ENCODE measurements at places on chromosomes 12 and 14. TPM values are rescaled to one million over a fixed set of nuclear protein-coding genes. Genes with fewer than 3 reads are reported as not detected.

Gene FAM234B
- total RNA-seq: 5.0 TPM

Gene UBR7
- total RNA-seq: 16.1 TPM

Gene BHLHE41
- total RNA-seq: 9.0 TPM

Gene TTLL5
- 24.7 TPM for total RNA-seq

Gene FITM1
- total RNA-seq: not detected

Gene PTPRQ
- under 0.01 TPM for total RNA-seq

Gene KRT3
- total RNA-seq: not detected

Gene LHX5
- total RNA-seq: 0.50 TPM

GRCh38 chr12:9144730-9145106 lies 29.0 kb upstream of the A2M start:
- DNase-seq: no peak

DNA sequence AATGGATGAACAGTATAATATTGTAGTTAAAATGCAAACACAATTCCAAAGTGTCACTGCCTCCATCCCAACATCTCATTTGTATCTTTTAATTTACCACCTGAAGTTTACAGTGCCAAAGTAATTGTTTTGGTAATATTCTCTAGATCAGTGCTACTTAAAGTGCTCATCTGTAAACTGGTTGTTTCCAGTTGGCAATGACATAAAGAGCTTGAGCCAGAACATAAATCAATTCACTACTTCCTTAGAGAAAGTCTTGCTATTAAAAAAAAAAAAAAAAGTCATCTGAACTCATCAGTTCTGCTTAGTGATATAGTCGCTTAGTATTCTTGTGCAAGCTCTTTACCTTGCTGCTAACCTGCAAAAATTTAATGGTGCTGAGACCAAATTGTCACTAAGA lies 16.4 kb downstream of the PLCZ1 start:
- DNase-seq: no peak

- DNase-seq: no peak
Measured at GRCh38 chr12:22899184-22899583, 274.2 kb downstream of the ETNK1 start.

GRCh38 chr12:117523971-117524370 lies 162.5 kb upstream of the NOS1 start:
- no peak for DNase-seq

GRCh38 chr12:49566361-49566760 lies 1.6 kb downstream of the MCRS1 start:
- DNase-seq: no peak

DNA sequence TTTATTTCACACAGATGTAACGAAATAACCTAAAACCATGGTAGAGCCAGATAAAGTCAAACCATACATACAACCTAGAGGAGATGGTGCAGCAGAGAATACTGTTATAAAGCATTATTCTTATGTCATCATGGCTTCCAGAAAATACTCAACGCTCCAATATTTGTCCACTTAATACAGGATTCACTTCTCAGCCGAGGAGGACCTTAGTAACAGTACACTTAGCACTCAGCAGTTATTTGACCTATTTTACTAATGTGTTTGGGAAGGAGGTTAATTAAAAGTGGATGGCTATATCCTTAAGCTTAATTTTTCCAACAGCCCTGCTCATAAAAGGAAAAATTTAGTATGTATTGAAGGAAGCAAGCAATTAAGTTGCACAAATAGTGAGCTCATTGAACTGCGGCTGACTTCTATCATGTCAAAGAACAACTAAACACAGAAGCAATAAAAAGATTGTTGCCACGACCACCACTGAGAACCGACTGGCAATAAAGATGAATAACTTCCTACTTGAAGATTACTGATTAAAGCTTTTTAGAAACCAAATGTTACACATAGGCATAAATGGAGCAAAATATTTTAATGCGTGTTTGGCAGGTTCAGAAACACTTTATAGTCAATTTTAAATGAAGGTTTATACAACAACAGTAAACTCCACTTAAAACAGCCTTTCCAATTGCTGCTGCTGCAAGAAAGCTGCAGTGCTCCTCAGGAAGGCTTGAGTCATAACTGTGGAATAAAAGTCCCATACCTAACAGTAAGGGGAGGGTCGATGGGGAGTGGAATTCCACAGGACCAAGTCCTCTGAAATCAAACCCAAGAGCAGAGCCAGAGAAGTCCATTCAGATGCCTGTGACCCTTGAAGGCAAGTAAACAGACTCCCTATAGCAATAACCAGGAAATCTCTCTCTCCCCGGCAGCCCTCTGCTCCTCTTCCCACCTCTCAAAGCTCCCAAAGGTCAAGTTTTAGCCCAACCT lies 218.9 kb upstream of the CDKN3 start:
- DNase-seq: no peak

DNA sequence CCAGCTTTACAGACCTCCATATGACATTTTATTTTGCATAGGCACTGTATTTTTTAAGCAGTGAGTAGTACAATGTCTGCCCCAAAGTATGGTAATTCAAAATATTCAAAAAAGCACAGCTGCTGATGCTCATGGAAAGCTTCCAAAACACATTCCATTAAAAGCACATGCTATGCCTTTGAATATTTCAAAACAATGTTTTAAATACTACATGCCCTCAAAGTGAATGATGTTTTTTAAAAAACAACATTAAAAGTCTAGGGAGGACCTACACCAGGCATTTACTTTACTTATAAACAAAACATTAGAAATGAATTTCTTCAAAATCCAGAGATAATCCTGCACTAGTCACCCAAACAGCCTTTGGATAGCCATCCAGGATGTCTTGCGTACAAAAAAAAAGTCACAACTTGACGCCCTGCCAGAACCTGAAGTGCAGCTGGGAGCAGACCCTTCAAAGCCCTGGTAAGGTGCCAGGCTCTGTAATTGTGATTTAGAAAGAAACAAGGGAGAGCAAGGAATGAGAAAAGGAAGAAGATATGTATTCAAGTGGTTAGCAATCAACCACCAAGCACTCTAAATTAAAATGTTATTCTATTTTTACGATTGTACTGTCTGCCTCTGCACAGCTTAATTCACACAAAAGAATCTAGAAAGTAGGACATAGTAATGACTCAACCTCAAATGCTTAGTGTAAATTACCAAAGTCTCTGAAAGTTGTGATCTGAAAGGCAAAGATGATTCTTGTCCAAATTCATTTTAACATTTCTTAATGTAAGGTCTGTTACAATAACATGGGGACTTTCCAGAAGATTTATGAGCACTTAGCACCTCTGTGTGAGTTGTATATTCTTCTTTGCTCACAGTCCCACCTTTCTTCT lies 31.9 kb downstream of the CEP83 start:
- no peak for DNase-seq

DNA sequence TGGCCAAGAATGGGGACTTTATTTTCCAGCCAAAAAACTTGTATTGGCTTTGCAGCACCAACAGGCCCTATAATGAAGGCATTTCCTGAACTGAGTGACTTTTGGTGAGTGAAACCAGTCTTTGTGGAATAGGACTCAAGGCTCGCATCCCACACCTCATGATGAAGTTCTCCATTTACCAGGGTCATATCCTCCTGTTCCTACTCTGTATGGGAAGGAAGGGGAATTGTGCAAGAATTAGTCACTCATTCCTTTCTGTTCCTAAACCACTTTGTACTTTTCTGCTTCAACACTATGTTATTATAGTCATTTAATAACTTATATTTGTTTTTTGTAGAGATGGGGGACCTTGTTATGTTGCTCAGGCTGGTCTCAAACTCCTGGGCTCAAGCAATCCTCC lies 2.3 kb upstream of the SPATS2 start:
- no peak for DNase-seq

- DNase-seq: no peak
Measured at GRCh38 chr12:10361622-10362021, 28.2 kb downstream of the KLRK1 start.

DNA sequence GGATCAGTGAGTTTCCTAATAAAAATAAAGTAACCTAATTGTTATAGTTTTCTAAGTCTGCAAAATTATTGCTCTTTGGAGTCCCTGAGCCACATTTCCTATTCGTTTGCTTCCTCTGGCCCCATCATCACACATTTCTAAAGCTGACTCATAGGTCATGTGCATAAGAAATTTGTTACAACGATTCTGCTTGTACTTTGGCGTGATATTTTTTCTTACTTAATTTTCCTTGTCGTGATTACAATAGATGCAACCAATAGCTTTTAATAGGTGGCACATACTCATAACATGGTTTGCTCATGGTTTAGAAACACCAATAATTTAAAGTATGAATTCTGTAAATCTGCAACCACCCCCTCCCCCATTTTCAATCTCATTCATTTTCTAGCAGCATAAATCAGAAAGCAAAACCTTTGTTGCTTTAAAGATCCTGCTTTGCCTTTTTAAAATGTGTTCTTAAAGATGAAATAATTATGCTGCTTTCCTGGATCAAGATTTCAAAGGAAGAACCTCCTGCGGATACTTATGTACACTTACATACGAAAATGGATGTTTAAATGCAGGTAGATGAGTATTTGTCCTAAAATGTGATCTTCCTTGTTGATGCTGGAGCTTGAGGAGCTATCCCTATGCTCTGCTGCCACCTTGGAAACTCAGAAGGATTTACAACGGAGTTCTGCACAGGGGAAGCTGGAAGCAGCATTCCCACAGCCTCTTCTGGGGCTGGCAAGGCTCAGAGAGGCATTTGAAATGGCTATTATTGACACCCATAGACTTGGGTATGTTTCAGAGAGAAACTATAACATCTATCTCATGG lies 1.7 kb upstream of the FLRT2 start:
- DNase-seq: peak; percentile 62

GRCh38 chr12:19261773-19262172 lies 132.2 kb downstream of the PLEKHA5 start:
- no peak for DNase-seq

DNA sequence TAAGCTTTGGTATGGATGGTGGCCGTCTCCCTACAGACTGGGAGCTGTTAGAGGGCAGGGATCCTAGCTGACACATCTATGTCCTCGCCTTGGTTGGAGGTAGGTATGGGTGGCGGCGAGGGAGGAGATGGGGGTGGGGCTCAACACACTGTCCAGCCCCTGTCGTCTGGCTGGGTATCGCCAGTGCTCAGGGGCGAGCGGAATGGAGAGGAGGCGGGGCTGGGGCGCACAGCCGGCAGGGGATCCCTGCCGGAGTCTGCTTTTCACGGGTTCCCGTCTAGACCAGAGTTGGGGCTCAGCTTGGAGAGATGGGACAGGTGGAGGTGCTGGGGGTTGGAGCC lies 16.1 kb downstream of the TAMALIN start:
- no peak for DNase-seq

- DNase-seq: no peak
Measured at GRCh38 chr14:65024957-65025356, 38.3 kb downstream of the FNTB start.

GRCh38 chr12:5716976-5717375 lies 228.1 kb downstream of the ANO2 start:
- no peak for DNase-seq

DNA sequence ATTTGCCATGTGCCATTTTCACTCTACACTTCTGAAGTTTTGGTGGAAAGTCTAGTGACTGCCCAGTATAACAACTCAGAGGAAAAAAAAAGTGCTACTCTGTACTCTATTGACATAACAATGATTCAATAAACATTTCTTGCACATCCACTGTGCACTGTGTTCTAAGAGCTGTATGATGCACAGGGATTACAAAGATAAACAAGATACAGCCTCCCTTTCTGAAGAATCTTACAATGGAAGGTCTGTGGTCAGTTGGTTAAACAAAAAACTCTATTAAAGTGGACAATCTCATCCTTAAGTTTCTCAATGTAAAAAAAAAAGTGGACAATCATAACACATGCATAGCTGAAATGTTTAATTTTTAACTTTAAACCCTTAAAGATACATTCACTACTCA lies 105.7 kb upstream of the RASSF8 start:
- no peak for DNase-seq

- DNase-seq: no peak
Measured at GRCh38 chr14:50539051-50539450, 6.7 kb upstream of the MAP4K5 start.

DNA sequence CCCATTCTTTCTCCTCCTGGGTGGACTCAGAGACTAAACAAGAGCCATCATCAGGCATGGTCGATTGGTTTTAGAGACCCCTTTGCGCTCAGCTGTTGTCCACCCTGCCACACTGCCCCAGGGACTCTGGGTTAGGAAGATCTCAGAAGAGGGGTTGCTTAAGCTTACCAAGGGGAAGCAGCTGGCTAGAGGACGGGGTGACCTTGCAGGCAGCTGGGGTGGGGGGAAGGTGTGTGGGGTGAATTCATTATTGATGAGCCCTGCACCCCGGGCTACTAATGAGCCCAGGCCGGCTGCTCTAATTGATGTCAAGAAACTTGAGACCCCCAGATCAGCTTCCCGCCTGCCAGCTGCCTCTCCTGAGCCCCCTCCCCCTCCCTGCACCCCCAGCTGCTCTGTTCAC lies 8.7 kb upstream of the ZNF385A start:
- no peak for DNase-seq

- DNase-seq: no peak
Measured at GRCh38 chr14:76855066-76855465, 28.9 kb downstream of the LRRC74A start.

DNA sequence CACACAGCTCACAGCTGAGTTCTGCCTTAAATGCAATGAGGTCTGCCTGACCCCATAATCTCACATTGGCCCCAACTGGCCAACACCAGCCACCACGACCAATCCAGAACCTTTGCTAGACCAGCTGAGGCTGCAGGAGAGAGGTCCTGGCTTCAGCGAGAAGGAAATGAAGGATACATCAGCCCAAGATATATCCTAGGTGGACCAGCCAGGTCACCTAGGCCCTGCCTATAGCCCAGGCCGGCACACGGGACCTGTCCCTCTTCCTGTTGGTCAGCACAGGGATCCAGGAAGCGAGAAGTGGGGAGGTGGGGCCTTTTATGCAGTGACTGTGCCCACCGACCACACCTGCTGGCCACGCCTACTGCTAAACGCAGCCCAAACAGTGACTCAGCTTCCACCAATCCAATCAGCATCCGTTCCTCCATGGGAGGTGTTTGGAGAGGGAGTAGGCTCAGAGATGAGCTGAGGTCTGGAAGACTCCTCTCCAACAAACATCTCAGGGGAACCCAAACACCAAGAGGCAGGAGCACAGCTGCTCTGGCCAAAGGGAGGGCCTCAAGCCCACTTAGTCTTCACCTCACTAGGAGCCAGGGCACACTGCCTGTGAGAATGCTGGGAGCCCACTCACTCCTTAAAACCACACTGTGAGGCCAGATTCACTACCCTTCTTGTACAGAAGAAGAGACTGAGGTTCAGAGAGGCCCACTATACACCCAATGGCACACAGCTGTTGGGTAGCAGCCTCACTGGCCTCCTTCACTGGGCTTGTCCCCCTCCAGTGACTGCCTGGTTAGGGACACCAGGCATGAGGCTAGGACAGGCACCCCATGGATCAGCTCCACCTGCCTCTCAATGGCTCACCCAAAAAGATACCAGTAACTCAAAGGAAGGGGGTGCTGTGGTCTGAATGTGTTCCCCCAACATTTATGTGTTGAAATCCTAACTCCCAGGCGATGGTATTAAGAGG lies 51.3 kb upstream of the PPP2R5C start:
- DNase-seq: no peak

GRCh38 chr12:110923692-110924334 lies 3.4 kb upstream of the MYL2 start:
- DNase-seq: no peak
